H4 (cell line): ENCODE measurements at places on chromosomes 3 and 15. TPM values are rescaled to one million over a fixed set of nuclear protein-coding genes. Genes with fewer than 3 reads are reported as not detected.

DNA sequence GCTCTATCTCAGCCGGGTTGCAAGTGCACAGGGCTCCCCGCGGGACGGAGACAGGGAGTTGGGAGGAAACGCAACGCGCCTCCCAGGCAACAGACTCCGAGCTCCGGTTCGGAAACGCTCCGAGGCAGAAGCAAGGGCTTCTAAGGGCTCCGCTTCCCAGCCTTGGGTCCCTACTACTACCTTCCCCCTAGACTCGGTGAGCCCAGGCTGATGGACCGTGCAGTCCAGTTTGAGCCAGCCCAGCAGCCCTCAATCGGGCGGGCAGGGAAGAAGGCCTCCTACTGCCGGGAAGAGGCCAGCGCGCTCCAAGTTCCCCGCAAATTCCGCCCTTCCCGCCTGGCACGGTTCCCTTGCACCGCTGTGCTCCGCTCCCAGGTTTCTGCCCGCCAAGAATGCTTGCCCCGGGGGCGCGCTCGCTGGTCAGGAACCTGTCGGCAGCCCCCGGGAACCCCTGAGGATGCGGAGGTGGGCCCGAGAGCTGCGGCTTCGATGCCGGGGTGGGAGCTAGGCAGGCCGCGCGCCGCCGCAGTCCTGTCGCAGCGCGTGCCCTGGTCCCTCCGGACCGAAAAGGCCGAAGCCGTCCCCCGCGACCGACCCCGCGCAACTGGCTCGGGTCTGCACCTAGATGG, 728 bp downstream of the TRANK1 start:
- no peak for DNase-seq

DNA sequence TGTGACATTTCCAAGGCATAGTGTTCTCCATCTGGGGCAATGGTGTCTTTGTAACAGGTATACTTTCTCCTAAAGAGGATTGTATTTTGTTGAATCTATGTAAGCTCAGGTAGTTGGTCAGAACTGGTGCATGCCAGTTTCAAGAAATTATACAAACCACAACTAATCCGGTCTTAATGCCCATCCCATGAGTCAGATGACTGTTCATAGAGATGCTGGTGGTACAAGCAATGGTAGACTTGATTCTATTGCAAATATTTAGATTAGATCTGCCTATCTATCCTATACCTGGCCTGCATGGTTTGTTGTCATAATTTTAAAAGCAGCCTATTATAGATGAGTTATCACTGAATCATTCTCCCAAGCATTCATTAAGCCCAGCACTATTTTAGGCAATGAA, 43.5 kb downstream of the ATP13A5 start:
- DNase-seq: peak; percentile 33

DNA sequence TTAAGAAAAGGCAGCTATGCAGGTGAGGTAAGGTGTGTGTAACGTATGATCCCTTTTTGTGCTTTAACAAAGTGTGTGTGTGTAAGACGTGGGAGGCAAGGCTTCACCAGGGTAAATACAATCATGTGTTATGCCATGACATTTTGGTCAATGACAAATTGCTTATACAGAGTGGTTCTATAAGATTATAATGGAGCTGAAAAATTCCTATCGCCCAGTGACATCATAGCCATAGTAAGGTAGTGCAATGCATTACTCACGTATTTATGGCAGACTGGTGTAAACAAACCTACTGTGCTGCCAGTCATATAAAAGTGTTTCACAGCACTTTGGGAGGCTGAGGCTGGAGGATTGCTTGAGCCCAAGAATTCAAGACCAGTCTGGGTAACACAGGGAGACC, 60.2 kb upstream of the LCTL start:
- DNase-seq: no peak

DNA sequence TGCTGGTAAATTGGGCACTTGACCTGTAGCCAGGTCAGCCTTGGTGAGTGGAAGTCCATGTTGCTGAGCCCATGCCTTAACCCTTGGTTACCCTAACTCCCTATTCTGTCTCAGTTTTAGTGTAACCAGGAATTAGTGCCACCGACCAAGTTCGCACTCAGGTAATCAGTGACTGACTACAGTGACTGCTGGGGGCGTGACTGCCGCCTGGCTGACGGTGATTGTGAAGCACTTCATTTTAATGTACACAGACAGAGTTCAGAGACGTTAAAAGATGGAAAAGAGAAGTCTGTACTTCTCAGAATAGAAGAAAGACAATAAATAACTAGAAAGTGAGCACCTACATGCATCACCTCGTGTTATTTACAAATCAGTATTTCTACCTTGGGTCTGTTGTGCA, 17.3 kb downstream of the CFAP161 start:
- no peak for DNase-seq

The GPR160 gene
- total RNA-seq: 2.9 and 5.6 TPM in 2 replicates

The GOLGA8S gene
- not detected in 2 replicates for total RNA-seq

The CELF6 gene
- total RNA-seq: not detected in 2 replicates

The MBD4 gene
- 35.4 and 40.5 TPM in 2 replicates for total RNA-seq
